Regular cardiac myocyte (primary cell): ENCODE measurements at places on chromosomes 2 and 18. TPM values are rescaled to one million over a fixed set of nuclear protein-coding genes. Genes with fewer than 3 reads are reported as not detected.

Gene B3GNT7
- under 0.01 and 0.56 TPM in 2 replicates for total RNA-seq

Gene FIGN
- total RNA-seq: 0.96 and 1.7 TPM in 2 replicates

Gene TEX51
- total RNA-seq: not detected in 2 replicates

Gene IKZF2
- 7.9 and 9.4 TPM in 2 replicates for total RNA-seq

Gene EPB41L3
- 24.0 and 31.4 TPM in 2 replicates for total RNA-seq

Gene RAPH1
- total RNA-seq: 14.2 and 22.0 TPM in 2 replicates

Gene IL1F10
- not detected in 2 replicates for total RNA-seq

Gene RESP18
- not detected in 2 replicates for total RNA-seq

Gene GEN1
- total RNA-seq: 8.5 and 17.8 TPM in 2 replicates

Gene ASAP2
- 44.5 and 59.2 TPM in 2 replicates for total RNA-seq

Gene GMPPA
- total RNA-seq: 50.2 and 71.5 TPM in 2 replicates

Gene MAL
- 0.85 and 0.96 TPM in 2 replicates for total RNA-seq

Gene IL18RAP
- not detected in 2 replicates for total RNA-seq

Gene TTR
- not detected in 2 replicates for total RNA-seq

Gene NABP1
- 77.1 and 79.5 TPM in 2 replicates for total RNA-seq

Gene UGT1A4
- 0.28 TPM in 1 of 2 replicates, not detected in the other for total RNA-seq

Gene SPC25
- under 0.01 and 8.6 TPM in 2 replicates for total RNA-seq

Gene MRPL30
- 32.4 TPM in 2 replicates for total RNA-seq

Gene CAPN14
- under 0.01 and 0.28 TPM in 2 replicates for total RNA-seq

Gene CIB4
- not detected in 2 replicates for total RNA-seq

Gene IL1A
- 8.2 and 15.5 TPM in 2 replicates for total RNA-seq

Gene PAX3
- 0.28 TPM in 1 of 2 replicates, not detected in the other for total RNA-seq

Gene VPS54
- 20.3 and 22.8 TPM in 2 replicates for total RNA-seq

Gene GALNT3
- total RNA-seq: 0.56 and 1.2 TPM in 2 replicates

Gene PRSS56
- total RNA-seq: not detected in 2 replicates

Gene TAF4B
- total RNA-seq: 2.3 and 5.6 TPM in 2 replicates

Gene DTNA
- total RNA-seq: 14.8 and 31.3 TPM in 2 replicates

Gene ATRAID
- 136 and 240 TPM in 2 replicates for total RNA-seq

Gene OSR1
- 12.1 and 21.4 TPM in 2 replicates for total RNA-seq

Gene CNTNAP5
- under 0.01 TPM in 2 replicates for total RNA-seq

Gene ABCG8
- not detected in 2 replicates for total RNA-seq

Gene GREB1
- 0.96 and 3.9 TPM in 2 replicates for total RNA-seq
